ENCODE measurements at places on chromosomes 1 and 21.

DNA sequence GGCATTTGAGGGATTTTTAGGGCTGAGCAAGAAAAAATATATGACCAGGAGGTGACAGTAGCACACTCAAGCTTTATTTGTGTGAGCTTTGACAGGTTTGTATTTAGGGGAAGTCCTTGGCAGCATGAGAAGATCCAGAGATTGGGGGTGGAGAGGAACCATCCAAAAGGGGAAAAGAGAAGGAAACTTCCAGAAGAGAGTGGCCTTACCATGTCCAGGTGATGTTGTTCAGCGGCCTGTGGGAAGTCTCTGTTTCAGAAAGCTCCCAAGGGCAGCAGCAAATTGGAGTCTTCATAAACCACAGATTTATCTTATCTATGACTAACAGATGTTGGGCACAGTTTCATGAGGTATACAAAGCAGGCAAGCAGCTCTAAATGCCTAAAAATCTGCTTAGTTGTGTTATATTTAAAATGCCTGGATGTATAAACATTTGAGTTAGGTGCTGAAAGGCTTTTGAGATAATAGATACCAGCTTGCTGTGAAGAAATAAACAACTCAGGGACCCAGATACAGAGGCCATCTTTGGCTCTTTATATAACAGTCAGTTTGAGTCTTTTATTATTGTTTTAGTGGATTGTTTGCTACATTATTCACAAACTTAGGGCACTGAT, 21.2 kb upstream of the ADAR start:
- DNase-seq, result no peak

- no peak for DNase-seq
Observed at GRCh38 chr1:153978274-153978909, 918 bp upstream of the JTB start.

DNA sequence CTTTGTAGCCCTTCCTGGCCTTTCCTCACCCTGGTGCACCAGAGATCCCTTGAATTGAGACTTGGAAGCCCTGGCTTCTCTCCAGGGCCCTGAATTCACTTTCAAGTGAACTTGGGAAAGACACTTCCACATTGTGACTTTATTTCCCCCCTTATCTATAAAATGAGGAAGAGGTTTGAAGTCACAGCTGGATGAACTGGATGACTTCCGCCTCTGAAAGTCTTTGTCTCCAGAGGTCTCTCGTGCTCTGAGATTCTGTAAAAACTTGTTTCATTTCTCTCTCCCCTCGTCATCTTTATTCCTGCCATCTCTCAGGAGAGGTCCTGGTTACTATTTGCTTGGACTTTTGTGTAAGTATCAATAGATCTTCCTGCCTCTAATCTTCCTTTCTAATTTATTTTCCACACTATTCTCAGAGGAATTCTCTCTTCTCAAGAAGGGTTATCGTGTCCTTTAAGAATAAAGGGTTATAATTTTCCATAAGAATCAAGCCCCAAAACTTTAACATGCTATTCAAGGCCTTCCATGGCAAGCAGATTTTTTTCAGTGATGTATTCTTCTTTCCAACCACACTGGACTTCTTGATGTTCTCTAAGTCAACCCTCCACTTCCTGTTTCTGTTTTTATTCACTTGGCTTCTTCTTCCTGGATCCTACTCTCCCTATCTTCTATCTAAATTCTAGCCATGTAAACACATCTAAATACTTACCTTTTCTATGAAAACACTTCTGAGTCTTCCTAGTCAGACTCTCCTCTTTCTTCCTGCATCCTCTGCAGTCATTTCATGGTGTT, 6.5 kb upstream of the RPTN start:
- DNase-seq, result no peak

DNA sequence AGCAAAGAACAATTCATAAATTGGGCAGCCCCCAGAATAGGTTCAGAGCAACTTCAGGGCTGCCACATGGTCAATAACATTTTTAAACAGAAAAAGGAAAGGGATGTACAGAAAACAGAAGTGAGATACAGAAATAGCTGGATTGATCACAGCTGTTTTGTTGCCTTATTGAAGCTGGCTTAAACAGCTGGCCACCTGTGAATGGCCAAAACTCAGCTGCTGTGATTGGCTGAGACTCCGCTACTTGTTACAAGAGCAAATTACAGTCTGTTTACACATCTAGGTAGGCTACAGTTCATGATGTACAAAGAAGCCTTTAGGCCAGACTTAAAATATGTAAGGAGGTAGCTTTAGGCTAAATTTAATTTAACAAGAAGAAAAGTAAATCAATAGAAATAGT, 11.6 kb upstream of the IFNAR1 start:
- DNase-seq, result no peak

DNA sequence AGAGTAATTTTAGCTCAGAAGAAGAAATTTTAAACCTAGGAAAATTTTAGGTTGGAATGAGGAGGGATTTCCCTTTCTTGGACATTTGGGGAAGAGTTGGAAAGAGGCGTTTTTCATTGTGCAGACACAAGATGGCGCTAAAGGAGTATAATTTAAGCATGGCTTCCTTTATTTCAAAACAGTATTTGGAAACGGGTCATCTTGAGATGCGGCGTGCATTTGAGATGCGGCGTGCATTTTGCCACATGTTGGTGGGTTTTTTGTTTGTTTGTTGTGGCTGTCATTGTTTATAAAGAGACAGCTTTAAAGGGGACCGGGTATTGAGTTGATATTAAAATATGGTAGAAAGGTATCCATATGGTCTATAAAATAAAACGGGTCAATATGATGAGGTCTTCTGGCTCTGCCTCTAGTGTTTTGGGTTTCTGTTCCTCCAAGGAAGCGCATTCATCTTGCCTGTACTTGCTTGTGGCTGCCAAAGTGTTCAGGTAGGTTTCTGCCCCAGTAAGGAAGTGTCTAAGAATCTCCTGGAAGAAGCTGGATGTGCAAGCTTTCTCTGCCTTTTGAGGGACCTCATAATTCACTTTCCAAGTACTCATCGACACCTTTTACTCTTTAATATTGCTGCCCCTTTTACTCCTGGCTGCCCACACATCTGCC, 210.3 kb downstream of the SLC35F3 start:
- no peak for DNase-seq

DNA sequence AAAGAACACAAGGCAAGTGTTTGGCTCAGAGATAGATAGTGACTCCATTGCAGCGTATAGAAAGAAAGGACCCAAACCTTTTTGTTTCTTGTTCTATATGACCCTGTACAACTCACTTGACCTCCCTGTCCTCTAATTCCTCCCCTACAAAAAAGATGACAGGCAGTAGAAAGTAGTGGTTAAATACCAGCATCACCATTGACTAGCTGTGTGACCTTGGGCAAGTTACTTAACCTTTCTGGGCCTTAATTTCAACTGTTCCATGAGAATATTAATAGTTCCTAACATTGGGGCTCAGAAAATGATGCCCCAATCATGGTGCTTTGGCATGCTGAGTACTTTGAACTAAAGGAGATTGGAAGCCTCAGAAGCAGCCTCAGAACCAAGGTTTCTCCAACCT, 46.7 kb upstream of the MAN1A2 start:
- no peak for DNase-seq

GRCh38 chr1:84376000-84376910, 22.0 kb upstream of the DNASE2B start:
- no peak for DNase-seq

- DNase-seq, result no peak
Observed at GRCh38 chr1:1304331-1305299, 3.1 kb downstream of the ACAP3 start.

GRCh38 chr1:150748878-150749719, 16.5 kb downstream of the CTSS start:
- no peak for DNase-seq

All from stimulated activated CD8-positive, alpha-beta memory T cell treated with anti-CD3 and anti-CD28 coated beads, Interleukin-4, amount 100 ng/mL, for 1 hour (primary cell).